ENCODE measurements at places on chromosomes 4 and X.

DNA sequence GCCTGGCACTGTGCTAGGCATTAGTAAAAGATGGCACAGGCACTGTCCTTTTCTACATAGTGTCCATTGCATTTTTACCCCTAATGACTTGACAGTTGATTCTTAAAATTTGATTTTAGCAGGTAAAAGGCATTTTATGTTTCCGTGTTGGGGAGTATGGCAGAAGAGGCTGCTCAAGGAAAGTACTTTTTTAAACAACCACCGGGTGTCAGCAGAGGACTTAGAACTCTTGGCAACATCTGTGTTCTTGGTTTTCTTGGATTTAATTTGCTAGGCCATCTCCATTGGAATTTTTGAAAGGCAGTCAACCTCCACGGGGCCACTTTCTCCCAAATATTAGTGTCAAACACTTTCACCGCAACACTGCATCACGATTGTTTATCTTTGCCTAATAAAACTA, 102.9 kb downstream of the TSPAN7 start:
- DNase-seq: no peak

DNA sequence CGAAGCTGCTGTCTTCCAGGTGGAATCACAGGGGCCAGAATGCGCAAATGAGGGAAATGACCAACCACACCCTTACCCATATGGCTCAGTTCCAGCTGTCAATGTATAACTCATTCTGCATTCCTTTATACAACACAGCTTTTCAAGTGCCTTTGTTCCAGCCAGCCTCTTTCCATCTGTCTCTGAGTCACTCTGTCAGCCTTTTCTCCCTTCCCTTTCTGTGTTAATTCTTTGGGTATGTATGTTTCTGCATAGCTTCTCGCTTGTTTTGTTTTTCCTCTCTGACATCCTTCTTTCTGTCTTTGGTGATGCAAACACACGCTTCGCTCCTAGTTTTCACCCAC, 54.5 kb downstream of the RS1 start:
- no peak for DNase-seq

- no peak for DNase-seq
Observed at GRCh38 chr4:147848634-147849033, 116.7 kb downstream of the ARHGAP10 start.

DNA sequence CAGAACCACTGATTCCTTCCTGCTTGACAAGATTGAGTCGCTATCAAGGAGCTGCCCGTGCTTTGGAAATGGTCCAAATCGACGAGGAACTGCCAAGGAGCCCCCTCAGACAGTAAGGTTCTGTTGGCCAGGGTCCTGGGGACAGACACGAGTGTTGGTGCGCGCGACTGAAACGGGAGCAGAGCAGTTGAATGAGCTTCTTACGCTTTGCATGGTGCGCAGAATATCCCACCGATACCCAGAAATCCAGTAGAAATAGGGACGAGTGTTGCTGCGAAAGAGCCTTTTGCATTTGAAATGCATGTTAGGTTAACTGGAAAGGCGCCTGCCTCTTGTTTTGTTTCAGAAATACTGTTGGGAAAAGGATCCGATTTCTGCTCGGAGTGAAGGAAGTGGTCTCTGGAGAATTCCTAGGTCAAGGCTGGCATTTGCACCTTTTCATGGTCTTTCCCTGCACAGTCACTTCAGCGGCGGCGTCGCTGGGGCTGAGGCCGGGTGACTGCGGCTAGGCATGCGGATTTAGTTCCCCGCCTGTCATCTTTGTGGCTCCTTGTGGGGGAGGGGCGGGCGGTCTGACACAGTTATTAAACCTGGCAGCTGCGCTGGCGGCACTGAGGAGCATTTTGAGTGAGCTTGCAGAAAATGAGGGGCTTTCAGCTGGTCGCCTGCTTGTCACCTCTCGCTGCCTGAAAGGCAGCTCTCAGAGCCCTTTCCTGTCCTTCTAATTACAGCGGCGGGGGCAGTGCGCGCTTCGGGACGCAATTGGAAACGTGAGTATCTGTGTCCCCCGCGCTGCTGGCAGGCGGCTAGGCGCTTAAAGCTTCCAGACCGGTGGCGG, 51.5 kb upstream of the TRIM2 start:
- DNase-seq: peak; percentile 86

GRCh38 chr4:37607018-37607417, 79.2 kb downstream of the RELL1 start:
- DNase-seq: no peak

DNA sequence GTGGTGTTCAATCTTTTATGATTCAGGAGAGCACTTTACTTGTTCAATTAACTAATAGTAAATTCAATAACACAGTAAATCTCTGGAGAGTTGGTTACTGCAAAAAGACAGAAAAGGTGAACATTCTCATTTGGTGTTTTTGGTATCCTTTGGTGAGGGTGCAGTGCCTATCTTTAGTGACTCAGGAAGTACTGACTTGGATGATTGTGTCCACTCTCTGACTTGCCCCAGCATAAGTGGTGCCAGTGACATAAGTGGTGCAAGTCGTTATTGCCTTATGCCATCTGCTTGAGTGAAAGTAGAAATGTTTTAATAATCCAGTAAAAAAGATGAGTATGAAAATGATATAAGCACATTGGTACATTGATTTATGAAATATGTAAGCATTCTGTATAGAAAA, 27.0 kb downstream of the GUCY1B1 start:
- no peak for DNase-seq

DNA sequence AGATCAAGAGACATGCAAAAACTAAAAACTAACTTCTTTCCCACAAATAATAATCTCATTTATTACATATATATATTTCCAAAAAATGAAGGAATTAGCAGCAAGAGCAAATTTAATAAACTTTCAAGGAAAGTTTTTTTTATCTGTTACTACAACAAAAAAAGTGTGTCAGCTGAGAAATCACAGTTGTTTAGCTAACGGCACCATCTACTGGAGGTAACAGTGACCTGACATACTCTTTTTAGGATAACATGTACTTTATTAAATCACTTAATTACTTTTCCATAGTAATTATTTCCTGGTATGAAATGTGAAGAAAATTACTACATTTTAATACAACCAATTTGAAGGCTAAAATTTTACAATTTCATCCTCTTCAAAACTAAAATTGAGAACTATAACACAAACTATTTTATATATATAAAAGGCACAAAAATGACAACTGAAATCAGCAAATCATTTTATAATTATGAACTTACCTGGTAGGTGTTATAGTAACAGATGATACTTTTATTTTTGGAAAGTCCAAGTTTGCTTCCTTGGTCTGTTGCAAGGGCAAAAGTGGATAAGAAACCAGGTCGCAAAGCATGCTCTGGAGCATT, 9.1 kb downstream of the LAMTOR3 start:
- DNase-seq: no peak
